ENCODE measurements at places on chromosomes 12 and 14.

DNA sequence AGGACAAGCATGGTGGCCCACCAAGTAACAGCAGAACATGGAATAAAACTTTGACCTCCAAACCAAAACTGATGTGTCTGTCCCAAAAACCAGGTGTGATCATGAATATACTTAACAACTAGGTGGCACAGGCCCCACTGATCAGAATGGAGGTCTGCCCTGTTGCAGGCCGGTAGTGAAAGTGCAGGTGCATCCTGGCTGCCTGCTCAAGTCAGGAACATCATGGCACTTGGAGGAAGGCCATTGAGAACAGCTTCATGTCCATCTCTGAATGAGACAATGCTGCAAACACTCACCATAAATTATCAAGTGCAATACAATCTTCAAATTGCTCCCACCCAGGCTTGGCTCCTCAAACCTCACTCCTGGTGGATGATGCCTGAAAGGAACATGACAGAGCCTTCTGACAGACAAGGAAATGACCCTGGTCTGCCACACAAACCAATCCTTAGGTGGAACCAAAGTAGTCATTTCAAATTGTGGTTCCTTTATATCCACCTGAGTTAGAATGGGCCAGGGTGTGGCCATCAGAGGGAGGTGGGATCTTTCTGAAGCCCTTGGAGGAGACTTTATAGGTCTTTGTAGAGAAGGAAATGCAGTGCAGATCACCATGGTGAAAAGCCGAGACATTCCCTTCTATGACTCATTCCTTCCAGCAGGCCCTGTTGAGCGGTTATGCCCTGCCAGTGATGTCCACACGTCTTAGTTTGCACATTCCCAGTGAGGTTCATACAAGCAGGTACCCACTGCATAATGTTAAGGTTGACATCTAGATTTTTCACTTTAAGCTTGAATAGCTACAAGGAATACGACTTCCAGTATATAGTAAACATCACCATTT lies 36.0 kb downstream of the EGLN3 start:
- no peak for DNase-seq

GRCh38 chr12:31991815-31992214 lies 32.6 kb downstream of the RESF1 start:
- no peak for DNase-seq

GRCh38 chr12:108459149-108459548 lies 55.9 kb upstream of the FICD start:
- no peak for DNase-seq

DNA sequence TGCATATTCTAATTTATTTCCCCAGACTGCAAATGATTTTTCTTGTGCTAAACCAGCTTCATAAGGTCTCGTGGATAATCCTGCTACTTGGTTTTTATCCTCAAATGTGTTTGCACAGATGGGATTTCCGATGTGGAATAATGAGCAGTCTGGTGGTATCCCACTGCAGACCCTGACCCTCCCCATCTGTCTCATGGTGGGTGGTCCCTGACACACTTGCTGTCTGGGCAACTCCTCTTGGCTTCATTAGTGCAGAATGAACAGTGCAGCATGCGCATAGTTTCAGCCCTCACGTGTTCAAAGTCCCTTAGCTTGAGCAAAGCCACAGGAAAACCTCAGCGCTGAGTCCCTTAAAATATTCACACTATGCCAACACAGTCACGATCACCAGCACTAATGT lies 996.5 kb downstream of the AACS start:
- DNase-seq = no peak

DNA sequence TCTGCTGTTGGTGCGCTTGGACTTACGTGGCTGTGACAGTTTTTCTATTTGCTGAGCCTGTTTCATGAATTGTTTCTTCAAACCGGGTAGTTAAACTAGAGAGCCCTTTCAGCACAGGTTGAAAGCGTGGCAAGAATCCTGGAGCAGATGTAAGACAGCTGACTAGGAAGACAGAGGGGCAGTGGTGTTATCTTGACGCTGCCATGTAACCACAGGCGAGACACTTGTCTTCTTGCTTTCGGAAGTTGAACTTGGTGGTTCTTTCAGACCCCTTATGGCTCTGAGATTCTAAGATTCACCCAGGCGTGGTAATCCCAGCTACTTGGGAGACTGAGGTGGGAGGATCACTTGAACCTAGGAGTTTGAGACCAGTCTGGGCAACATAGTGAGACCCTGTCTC lies 4.3 kb downstream of the EMP1 start:
- DNase-seq = no peak

DNA sequence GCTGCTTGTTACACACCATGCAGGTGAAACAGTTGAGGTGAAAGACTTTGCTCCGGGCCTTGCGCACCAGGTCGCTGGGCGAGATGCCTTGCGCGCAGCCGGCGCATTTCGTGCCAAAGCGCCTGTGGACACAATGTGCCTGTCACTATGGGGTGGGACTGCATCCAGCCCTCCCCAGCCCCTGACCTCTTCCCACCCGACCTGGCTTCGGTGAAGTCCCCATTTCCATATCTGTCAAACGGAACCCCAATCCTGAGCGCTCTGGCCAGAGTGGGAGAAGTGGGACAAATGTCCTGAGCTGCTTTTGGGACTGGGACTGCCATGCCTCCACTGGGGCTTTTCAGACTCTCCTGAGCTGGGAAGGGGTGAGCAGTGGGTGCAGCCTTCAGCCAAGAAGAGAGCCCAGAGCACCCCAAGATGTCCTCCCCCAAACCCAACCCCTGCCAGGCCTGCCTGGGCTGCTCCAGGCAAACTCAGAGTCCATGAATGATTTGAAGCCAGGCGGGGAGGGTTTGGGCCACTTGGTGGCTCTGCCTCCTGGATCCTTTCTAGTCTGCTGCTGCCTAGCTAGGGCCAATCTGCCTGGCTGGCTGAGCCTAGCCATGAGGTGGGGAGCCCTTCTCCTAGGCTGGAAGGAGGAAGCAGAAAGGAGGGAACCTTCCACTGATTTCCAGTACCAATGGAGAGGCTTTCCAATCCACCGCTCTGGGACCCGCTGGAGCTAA lies 2.3 kb downstream of the LHX5 start:
- DNase-seq = no peak

Measured in hypothalamus (tissue), 51 donors.